ENCODE measurements at places on chromosomes 13 and 19.

DNA sequence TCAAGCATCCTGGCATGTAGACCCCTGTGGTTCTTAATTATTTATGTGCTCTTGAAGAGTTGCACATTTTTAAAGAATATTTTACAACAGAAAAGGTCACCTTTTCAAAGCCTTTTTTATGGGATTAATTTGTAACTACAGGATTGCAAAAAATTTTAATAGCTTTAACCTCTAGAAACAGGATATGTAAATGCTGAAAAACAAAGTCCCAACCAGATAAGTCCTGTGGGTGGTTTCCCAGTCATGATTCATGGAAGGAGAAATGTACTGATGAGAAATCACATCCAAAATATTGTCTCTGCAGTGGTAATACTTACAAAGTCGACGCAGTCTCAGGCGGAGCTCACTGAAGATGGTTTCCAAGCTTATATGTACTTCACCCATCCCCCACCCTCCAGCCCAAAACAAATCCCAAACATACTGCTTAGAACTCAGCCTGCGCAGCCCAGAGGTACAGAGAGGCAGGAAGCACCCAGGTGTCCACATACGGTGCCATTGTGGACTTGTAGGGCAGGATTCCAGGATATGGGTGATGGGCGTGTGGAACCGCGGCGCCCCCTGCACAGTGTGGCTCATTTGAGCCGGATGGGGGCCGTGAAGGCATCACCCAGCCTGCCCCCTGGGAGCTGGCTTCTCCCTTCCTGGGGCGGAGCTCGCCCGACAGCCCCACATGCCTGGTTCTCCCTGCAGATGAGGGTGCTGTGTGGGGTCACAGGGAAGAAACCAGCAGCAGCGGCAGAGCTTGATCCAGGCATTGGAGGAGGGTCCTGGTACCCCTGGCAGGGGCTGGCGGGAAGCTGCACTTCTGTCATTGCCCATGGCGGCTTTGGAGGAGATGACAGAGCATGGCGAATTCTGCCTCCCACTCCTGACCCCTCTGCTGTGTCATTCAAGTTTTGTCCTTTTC, 101.2 kb downstream of the ATP11A start:
- DNase-seq, result no peak

- no peak for DNase-seq
Observed at GRCh38 chr13:80214521-80214991, 126.4 kb downstream of the SPRY2 start.

GRCh38 chr13:114185182-114185971, 6.3 kb downstream of the CFAP97D2 start:
- no peak for DNase-seq

DNA sequence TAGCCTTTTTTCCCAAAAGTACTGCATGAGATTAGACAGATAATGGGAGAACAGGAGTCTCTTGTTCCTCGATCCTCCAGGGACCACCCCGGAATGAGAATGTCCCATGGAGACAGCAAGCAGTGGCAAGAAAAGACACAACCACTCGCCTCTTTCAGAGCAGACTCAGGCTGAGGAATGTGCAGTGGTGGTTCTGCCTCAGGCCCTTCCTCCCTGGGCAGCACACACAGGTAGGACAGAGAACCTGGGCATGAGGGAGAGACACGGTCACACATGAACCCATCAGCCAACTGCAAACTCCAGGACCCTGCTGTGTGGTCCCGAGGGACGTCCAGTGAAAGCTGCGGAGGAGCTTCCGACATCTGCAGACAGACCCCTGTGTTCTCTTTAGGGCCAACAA, 31.0 kb downstream of the CRYL1 start:
- no peak for DNase-seq

All from activated CD4-positive, alpha-beta T cell treated with anti-CD3 and anti-CD28 coated beads, Interleukin-2, amount 50 U/mL, for 4 hours (primary cell).